ENCODE measurements at places on chromosomes 12 and 14. TPM values are rescaled to one million over a fixed set of nuclear protein-coding genes. Genes with fewer than 3 reads are reported as not detected.

Gene FKBP3
- 47.4 TPM for total RNA-seq

Gene ATF7IP
- 25.4 TPM for total RNA-seq

Gene DGLUCY
- total RNA-seq = 21.3 TPM

GRCh38 chr12:107349008-107349747, 255.8 kb upstream of the CRY1 start:
- no peaks in the 10 kb centered on the region for H3K27me3 ChIP-seq
- peak; percentile 27 for DNase-seq
- no peaks in the 10 kb centered on the region for H3K36me3 ChIP-seq
- H3K4me1 ChIP-seq = no peaks in the 10 kb centered on the region

GRCh38 chr12:126198966-126199692, 1133.9 kb downstream of the AACS start:
- no peaks in the 10 kb centered on the region for H3K4me1 ChIP-seq
- no peaks in the 10 kb centered on the region for H3K36me3 ChIP-seq
- no peak for DNase-seq
- no peaks in the 10 kb centered on the region for H3K27me3 ChIP-seq
- no peak overlapping the region for H3K27ac ChIP-seq
- no peak overlapping the region for H3K4me3 ChIP-seq

GRCh38 chr12:44663291-44663690, 212.8 kb downstream of the NELL2 start:
- no peak overlapping the region for H3K4me3 ChIP-seq
- H3K27ac ChIP-seq = no peak overlapping the region
- H3K36me3 ChIP-seq = no peaks in the 10 kb centered on the region
- DNase-seq = no peak
- no peaks in the 10 kb centered on the region for H3K4me1 ChIP-seq

DNA sequence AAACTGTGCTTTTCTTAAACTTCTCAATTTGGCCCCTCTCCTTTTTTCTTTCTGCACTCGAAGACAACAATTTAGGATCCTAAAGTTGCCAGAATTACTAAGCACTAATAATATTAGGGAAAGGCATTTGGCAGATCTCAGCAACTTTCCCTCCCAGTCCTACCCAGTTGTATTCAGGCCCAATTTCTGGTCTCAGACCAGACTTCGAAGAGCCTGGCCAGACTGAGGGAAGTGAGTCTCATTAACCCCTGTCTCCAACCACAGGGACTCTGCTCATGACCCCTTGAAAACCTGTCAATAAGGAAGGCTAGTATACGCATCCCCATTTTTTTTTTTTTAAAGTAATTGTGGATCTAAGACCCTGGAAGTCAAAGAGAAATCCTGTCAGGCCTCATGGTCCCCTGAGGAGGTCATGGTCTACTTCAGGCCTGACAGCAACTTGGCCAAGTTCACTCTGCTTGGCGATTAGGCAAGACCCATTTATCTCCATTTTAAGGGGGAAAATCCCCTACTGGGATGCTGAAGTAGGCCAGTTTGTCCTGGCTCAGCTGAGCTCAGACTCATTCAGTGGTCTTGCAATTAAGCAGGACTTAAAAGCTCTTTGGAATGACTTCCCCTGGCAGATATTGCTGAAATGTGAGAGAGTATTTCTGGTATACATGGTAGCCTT, 521.0 kb downstream of the FUT8 start:
- H3K27me3 ChIP-seq = no peaks in the 10 kb centered on the region
- no peaks in the 10 kb centered on the region for H3K4me1 ChIP-seq
- H3K27ac ChIP-seq = no peak overlapping the region

- H3K36me3 ChIP-seq = no peaks in the 10 kb centered on the region
- no peaks in the 10 kb centered on the region for H3K27me3 ChIP-seq
- no peak for DNase-seq
- H3K4me1 ChIP-seq = peaks cover 16% of the 10 kb centered on the region
Observed at GRCh38 chr14:55438066-55438683, 2.2 kb downstream of the TBPL2 start.

GRCh38 chr12:124833693-124834122, 30.0 kb downstream of the SCARB1 start:
- no peaks in the 10 kb centered on the region for H3K27me3 ChIP-seq
- H3K4me3 ChIP-seq = no peak overlapping the region
- no peak for DNase-seq
- peak overlapping the region; percentile 69 for H3K27ac ChIP-seq
- H3K36me3 ChIP-seq = no peaks in the 10 kb centered on the region

DNA sequence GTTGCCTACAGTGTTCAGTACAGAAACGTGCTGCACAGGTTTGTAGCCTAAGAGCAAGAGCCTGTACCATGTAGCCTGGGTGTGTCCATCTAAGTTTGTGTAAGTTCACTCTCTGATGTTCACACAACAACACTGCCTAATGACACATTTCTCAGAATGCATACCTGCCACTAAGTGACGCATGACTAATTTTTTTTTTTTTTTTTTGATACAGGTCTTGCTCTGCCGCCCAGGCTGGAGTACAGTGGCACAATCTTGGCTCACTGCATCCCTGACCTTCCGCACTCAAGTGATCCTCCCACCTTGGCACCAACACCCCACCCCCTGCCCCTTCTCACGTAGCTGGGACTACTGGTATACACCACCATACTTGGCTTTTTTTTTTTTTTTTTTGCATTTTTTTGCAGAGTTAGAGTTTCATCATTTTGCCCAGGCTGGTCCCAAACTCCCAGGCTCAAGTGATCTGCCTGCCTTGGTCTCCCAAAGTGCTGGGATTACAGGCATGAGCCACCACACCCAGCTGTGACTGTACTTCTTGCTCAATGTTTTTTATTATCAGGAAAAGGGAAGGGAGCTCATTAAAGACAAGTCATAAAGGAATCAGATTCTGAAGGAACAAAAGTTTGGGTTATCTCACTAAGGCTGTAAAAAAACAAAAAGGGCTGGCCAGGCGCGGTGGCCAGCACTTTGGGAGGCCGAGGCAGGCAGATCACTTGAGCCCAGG, 10.0 kb upstream of the CDC42BPB start:
- peaks cover under 1% of the 10 kb centered on the region for H3K4me1 ChIP-seq
- H3K27ac ChIP-seq = no peak overlapping the region
- H3K27me3 ChIP-seq = no peaks in the 10 kb centered on the region
- no peak overlapping the region for H3K4me3 ChIP-seq
- no peak for DNase-seq
